ENCODE measurements at places on chromosomes 7 and 10. TPM values are rescaled to one million over a fixed set of nuclear protein-coding genes. Genes with fewer than 3 reads are reported as not detected.

The MOGAT3 gene
- not detected for total RNA-seq

The MBL2 gene
- not detected for total RNA-seq

The RPS24 gene
- 2,989 TPM for total RNA-seq

The NEUROD6 gene
- total RNA-seq, result not detected

The ZNF488 gene
- total RNA-seq, result 0.39 TPM

The CTTNBP2 gene
- not detected for total RNA-seq

The CHRM2 gene
- total RNA-seq, result not detected

The LEP gene
- total RNA-seq, result 0.04 TPM

The GDF2 gene
- total RNA-seq, result not detected

The KIAA1549 gene
- 1.5 TPM for total RNA-seq

The SAP25 gene
- not detected for total RNA-seq

The THSD7A gene
- total RNA-seq, result not detected

The LRRD1 gene
- total RNA-seq, result not detected

The KCP gene
- total RNA-seq, result 0.47 TPM

The SDK1 gene
- 1.6 TPM for total RNA-seq

The ZNF365 gene
- total RNA-seq, result 1.5 TPM

The C1QL3 gene
- not detected for total RNA-seq

The PALS2 gene
- 10.1 TPM for total RNA-seq

The SGCE gene
- 31.5 TPM for total RNA-seq

The CPA4 gene
- 10.8 TPM for total RNA-seq

The CALML5 gene
- total RNA-seq, result not detected

All from hair follicular keratinocyte (primary cell).